Right atrium auricular region (tissue), 2 donors: ENCODE measurements at places on chromosomes 5 and 9.

GRCh38 chr9:101702257-101702656, 36.2 kb downstream of the GRIN3A start:
- H3K27me3 ChIP-seq: no peaks in the 10 kb centered on the region
- no peak overlapping the region for H3K4me3 ChIP-seq
- DNase-seq: no peak
- H3K27ac ChIP-seq: no peak overlapping the region
- peaks cover 7% of the 10 kb centered on the region for H3K4me1 ChIP-seq

DNA sequence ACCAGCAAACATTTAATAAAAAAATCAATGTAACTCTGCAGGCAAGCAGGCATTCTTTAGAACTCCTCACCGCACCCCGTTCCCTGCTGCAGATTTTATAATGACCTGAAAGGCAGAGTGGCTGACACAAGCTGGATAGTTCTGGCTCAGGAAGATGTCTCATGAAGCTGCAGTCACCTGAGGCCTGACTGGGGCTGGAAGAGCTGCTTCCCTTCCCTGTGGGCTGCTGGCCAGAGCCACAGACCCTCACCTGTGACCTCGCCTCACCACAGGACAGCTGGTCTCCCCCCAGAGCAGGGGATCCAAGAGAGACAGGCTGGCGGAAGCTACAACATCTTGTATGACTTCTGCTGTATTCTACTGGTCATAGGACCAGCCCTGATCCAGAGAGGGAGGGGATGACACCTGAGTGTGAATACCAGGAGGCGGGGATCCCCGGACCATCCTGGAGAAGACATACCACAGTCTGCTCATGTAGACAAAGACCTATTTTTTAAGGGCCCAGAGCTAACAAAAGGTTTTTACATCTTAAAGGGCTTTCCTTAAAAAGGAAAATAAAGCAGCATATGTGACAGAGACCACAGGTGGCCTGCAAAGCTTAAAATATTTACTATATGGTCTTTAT, 43.9 kb downstream of the RAPGEF1 start:
- no peak for DNase-seq
- peak overlapping the region; percentile 72 for H3K27ac ChIP-seq
- no peaks in the 10 kb centered on the region for H3K4me1 ChIP-seq
- H3K4me3 ChIP-seq: no peak overlapping the region
- H3K36me3 ChIP-seq: no peaks in the 10 kb centered on the region

GRCh38 chr5:124745007-124745927, 1.2 kb downstream of the ZNF608 start:
- peaks cover 36% of the 10 kb centered on the region for H3K4me1 ChIP-seq
- no peak for DNase-seq
- no peaks in the 10 kb centered on the region for H3K27me3 ChIP-seq
- H3K27ac ChIP-seq: peak overlapping the region; percentile 91
- H3K36me3 ChIP-seq: no peaks in the 10 kb centered on the region
- peak overlapping the region; percentile 77 for H3K4me3 ChIP-seq

GRCh38 chr9:81581986-81582385, 107.4 kb downstream of the TLE1 start:
- H3K27ac ChIP-seq: no peak overlapping the region
- no peak for DNase-seq
- H3K4me3 ChIP-seq: no peak overlapping the region
- no peaks in the 10 kb centered on the region for H3K27me3 ChIP-seq

DNA sequence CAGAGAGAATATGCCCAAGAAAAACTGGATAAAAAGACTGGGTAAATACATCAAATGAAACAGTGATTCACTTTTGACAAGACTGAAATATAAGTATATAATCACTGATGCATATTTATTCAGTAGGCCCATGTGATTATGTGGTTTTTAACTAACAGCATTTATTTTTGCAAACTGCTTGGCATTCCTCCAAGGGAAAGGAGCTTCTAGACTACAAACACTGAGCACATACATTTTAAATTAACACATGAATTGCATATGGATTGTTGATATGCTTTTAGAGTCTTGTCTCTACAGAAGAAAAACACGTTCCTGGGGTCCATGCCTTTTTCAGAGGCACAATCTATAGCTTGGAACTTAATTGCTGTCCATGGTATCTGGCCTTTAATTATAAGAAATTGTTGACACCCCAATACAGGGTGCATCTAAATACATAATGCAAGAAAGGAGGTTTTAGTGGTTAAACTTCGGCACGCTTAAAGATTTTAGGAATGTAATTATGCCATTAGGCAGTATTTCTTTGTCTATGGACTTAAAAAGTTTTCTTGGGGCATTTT, 6.9 kb upstream of the MEIKIN start:
- no peaks in the 10 kb centered on the region for H3K27me3 ChIP-seq
- no peak for DNase-seq
- H3K4me3 ChIP-seq: no peak overlapping the region
- H3K27ac ChIP-seq: no peak overlapping the region
- no peaks in the 10 kb centered on the region for H3K4me1 ChIP-seq
